ENCODE measurements at places on chromosomes 5 and 9. TPM values are rescaled to one million over a fixed set of nuclear protein-coding genes. Genes with fewer than 3 reads are reported as not detected.

The TMC1 gene
- polyA plus RNA-seq, result 0.42 TPM

The MAMDC2 gene
- 7.7 TPM for polyA plus RNA-seq

The TXNDC8 gene
- not detected for polyA plus RNA-seq

The SPINK13 gene
- not detected for polyA plus RNA-seq

The SLC6A7 gene
- not detected for polyA plus RNA-seq

Measured in GM23338 (cell line).